ENCODE measurements at places on chromosomes 2 and 18. TPM values are rescaled to one million over a fixed set of nuclear protein-coding genes. Genes with fewer than 3 reads are reported as not detected.

- no peak for DNase-seq
These were observed 81.5 kb downstream of the MAPRE2 start for GRCh38 chr18:35122586-35123224.

- DNase-seq: no peak
These were observed 286.4 kb upstream of the CNTNAP5 start for GRCh38 chr2:123738643-123739042.

Gene BBS5
- 2.0 TPM for polyA plus RNA-seq

DNA sequence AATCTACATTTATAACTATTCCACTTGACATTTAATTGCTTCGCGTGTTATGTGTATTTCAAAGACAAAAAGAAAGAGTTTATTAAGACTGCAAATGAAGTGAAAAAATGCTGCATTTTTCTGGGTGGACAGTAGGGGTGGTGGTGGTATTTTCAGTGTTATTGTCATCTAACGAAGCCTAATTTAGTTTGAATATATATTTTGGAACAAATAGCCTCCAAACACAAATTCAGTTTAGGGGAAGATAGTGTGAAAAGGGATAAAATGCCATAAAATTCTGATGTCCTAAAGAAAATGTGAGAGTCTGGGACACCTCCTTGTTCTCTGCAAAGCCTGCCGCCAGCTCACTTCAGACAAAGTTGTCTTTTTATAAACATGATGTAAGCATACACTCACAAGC lies 425.1 kb downstream of the NRXN1 start:
- no peak for DNase-seq

Measured in AG04450 (cell line).